ENCODE measurements at places on chromosomes 6 and 20.

DNA sequence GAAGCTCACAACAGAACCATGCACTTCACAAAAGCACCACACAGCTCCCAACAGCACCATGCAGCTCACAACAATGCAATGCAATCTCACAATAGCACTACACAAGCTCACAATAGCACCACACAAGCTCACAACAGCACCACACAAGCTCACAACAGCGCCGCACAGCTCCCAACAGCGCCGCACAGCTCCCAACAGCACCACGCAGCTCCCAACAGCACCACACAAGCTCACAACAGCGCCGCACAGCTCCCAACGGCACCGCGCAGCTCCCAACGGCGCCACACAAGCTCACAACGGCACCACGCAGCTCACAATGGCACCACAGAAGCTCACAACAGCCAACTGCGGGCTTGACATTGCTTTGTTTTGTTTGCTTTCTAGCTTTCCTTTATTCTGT is 198.1 kb downstream of the DLL1 start:
- no peak for DNase-seq

DNA sequence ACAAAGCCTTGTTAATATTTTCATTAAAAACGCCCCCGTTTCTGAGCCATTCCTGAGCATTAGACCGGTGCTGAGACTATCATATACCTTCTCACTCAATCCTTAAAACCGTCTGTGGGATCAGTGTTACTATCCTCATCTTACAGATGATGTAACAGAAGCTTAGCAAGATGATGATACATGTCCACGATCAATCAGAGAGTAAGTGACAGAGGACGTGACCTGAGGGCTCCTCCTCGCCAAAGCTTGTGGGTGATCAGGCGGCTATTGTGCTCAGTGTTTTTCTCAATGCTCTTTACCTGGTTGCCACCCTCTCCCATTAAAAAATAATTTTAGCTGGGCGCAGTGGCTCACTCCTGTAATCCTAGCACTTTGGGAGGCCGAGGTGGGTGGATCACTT is 113.1 kb downstream of the MTHFD1L start:
- DNase-seq = no peak

DNA sequence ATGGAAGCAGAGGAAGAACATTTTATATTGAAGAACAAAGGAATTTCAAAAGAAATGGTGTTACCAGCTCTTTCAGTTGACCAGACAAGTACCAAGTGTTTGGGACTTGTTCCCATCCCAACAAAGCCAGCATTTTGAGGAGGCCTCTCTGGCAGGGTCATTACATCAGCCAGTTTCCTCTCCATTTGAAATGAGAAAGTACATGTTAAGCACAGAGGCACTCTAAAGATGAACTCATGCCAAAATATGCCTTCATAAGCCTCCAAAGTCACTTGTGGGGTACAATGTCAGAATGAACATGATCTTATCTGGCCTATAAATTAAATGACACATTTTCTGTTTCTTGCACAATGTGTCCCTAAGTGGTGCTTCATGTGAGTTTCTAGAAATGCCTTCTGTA is 223.9 kb downstream of the PRL start:
- no peak for DNase-seq

- no peak for DNase-seq
These were observed 58.6 kb upstream of the MRPS10 start for GRCh38 chr6:42276034-42276890.

DNA sequence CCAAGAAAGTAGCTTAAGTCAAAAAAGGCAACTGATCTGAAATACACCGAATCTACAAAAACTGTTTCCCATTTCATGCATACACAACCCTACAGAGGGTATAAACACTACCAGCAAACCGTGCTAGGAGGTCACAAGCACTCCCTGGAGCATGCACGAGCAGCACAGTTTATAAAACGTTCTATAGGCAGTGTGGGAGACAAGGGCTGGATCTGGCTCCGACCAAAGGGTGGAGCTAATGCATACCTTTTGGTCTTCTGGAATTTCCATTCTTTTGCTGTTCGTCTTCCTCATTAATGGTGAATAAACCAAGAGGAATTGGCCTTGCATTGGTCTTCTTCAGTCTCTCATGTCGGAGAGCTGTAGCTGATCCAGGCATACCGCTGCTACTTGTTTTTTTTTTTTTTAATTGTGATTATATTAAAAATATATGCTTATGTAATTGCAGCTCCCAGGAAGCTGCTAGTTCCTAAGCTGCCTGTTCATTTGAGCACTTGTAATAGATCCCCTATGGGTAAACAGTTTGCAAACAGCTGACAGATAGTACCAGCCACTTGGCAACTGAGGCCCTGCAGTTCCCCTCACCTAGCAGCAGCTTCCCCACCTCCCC is 24.5 kb downstream of the MAP7 start:
- DNase-seq = peak; percentile 66

DNA sequence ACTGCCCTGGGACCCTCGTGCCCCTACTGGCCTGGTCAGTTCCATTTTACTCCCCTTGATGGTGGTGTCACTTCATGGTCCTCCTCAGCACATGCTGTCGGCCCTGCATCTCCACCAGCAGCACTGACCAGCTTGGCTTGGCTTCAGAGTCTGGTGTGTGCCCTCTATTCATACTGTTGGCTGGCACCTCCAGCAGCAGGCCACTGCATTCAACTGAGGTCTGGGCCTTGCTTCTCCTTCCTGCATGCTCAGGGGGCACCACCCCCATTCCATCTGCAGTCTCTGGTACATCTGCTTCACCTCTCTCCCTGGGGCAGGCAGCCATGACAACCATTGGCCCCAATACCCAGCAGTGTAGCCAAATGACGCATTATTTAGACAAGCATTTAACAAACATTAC is 155.9 kb downstream of the SLC24A3 start:
- DNase-seq = no peak

GRCh38 chr6:130409418-130410100 is 43.7 kb downstream of the TMEM200A start:
- DNase-seq = no peak

DNA sequence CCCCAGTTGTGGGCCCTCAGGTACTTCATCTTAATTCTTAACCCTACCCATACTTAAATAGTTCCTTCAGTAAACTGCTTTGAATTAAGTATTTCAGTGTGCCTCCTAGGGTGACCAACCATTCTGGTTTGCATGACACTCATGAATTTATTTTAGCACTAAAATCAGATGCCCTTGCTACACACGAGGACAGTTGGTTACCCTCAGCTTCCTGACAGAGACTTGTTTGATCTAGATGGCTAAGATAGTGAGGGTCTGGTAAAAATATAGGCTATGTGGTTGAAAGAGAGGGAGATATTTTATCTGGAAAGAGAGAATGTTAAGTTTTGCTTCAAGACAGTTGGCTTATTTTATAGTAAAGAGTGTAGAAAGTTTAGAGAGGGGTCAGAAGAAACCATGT is 10.6 kb downstream of the PGK2 start:
- no peak for DNase-seq

DNA sequence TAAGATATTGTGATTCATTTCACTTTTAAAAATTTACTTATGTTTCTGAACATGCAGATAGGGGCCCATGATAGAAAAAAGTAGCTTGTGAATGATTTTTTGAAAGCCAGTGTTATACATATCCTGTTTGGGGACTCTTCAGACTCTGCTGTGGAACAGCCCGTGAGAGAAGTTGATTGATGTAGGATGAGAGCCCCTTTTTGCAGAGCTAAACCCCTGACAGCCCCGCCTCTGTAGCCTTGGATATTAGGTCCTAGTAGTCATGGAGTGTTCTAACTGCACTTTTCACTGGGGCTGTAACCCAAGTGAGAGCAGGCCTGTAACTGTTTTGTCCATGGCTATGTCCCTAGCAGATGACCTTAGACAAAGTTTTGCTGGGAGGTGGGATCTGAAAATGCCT is 8.2 kb downstream of the TMEM200A start:
- DNase-seq = no peak

DNA sequence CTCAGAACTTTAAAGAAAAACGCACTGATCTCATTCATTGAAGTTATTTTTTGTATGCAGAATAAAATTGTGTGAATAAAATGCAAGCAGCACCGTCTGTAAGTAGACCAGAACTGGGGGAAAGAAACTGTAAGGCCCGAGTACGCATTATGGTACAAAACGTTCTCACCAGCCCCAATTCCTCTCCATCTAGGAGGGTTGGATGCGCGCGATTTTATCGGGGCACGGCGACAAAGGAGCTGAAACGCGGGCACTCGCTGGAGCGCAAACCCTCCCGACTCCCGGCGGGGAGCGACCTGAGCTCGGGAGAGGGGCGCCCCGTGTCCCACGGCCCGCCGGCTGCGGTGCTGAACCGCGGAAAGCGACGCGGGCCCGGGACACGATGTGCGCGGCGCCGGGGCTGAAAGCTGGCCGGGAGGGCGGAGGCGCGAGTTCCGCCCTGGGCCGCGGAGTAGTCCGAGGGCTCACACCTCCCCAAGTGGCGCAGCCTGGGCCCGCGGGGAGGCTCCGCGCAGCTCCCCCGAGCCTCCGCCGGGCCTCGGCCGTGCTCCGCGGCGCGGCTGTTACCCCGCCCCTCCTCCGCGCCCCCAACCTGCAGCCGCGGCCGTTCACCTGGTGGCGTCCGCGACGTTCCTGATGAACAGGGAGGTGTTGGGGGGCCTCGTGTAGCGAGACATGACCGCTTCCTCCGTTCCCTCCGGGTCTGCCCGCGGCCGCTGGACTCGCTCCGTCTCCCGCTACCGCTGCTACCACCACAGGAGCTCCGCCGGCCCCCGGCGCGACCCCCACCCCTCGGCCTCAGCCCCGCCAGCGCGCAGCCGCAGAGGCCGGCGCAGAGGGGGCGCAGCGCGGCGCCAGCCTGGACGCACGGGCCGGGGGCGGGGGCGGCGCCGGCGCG is at the start of gene SRSF12:
Gene SRSF12 (minus strand): TSS at position 861 of the 898 bp plus-strand sequence. CDS start 184 bp downstream, at position 677.
- peak; percentile 29 for DNase-seq

- DNase-seq = no peak
These were observed 163.6 kb upstream of the CST7 start for GRCh38 chr20:24785141-24786110.

DNA sequence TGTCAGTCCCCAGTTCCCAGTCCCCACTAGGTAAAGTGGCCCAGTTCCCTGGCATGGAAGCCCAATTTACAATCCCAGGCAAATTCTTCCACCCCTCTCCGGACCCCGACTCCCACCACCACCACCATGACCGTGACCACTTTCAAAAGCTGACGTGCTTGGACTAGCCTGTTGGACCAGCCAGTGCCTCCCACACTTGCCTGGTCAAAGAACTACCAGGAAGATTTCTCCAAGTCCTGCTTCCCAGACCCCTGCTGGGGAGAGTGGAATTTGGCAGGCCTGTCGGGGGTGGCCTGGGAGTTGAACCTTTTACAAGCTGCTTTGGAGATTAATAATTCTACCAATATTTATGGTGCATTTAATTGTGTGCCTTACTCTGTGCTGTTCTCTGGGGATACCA is 1.4 kb upstream of the PTPRT start:
- DNase-seq = no peak

DNA sequence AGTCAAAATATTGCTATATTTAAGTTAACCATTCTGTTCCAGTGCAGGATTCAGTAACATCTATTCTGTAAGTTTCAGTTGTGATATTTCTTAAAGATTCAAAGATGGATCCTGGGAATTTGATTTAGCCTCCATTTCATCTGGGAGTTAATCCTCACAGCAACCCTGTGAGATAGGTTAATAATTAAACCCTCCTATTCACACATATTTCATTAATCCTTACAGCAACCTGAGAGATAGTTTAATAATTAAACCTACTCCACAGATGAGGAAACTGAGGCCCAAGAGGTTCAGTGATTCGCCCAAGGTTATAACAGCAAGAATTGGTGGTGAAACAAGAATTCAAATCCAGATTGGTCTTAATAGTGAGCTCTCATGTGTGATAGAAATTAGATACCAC is 10.9 kb upstream of the ZBTB2 start:
- DNase-seq = no peak

- peak; percentile 26 for DNase-seq
These were observed 72.1 kb downstream of the RSPO3 start for GRCh38 chr6:127190552-127190951.

- no peak for DNase-seq
These were observed 44.9 kb downstream of the PREX1 start for GRCh38 chr20:48782901-48783308.

GRCh38 chr6:5335020-5335419 is 73.7 kb downstream of the FARS2 start:
- DNase-seq = no peak

DNA sequence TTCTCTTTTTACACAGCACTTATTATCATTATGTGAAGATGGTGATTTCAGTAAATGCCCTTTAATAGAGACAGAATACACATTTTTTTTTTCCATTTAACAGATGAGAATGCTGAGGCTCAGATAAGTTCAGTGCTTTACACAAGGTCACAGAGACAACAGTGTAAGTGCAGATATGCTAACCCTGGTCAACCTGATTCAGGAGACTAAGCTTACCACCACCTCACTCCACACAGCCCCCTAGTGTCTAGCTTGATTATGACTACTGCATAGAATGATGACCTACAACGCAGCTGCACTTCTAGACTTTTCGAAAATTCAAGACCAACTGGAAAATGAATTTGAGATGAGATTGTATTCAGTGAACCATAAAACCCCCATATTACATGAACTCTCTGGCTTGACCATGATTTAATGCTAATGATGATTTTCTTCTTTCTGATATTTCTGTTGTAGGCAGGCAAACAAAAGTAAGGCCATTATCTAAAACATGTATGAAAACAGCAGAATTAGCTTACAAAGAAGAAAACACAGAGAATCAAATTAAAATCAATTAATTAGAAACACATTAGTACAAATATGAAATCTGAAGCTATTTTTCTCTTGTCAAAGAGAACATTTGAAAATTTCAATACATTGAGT is 212.1 kb upstream of the PHACTR1 start:
- DNase-seq = peak; percentile 12

DNA sequence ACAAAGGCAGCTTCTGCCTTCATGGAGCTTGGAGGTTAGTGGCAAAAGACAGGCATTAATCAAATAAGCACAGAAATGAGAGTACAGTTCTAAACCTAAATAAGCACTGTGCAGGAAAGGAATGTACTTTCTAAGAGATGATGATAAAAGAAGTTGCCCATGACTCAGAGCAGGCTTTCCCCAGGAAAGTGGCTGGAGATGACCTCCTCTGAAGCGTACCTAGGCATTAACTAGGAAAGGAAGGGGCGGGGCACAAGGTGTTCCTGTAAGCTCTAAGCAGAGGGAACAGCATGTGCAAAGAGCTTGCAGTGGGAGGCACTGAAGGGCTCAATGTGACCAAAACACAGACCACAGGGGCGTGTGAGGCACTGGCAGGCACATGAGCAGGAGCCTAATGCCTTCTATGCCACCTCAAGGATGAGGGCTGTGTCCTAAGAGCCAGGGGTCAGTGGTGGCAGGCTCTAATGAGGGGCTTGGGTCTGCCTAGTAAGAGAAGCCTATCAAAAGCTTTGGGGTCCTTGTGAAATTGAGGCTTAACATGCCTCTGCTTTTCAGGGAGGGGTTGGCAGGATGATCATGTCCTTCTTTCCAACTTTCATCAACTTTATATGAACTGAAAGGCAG is 4.9 kb downstream of the SSTR4 start:
- no peak for DNase-seq

- DNase-seq = no peak
These were observed 655.9 kb upstream of the MAN1A1 start for GRCh38 chr6:120005292-120005976.

- no peak for DNase-seq
These were observed 16.6 kb upstream of the IRF4 start for GRCh38 chr6:374956-375355.
